IPS-NIHi11 (cell line): ENCODE measurements at places on chromosomes 7 and 10.
A peak's percentile ranks its signal among the peaks of the same experiment; 100 is the strongest.

DNA sequence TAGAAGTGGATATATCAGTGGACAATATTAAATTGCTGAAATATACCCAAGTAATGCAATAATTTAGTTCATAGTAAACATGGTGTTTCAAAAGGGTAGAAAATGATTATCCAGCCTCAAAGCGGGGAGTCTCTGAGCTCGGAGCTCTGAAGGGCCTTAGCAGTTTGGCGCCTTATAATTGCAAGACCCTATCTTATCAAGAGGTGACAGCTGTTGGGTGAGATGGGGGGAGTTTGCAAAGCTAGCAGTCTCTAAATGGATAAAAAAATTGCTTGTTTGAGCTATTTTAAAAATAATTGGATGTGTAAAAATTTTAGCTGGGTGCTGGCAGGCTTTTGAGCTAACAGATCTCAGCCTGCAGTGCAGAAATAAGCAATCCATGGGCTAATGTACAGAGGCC is 219.2 kb downstream of the CCSER2 start:
- no peak for DNase-seq

DNA sequence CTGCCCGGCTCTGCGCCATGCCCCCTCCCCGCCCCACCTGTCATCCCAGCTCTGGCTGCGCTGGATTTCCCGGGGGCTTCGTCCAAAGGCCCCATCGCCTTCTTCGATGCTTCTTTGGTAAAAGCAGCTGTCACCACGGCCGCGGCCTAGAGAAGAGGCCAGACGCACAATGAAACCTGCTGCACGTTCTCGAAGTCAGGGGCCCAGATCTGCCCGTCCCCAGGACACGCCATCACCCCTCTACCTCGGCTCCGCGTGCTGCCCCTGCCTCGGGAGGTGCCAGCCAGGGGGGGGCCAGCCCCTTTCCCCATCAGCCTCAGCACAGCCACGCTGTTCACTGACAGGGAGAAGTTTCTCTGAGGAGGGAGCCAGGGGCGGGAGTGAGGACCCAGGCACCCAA is 6.8 kb downstream of the GIGYF1 start:
- no peak for DNase-seq

DNA sequence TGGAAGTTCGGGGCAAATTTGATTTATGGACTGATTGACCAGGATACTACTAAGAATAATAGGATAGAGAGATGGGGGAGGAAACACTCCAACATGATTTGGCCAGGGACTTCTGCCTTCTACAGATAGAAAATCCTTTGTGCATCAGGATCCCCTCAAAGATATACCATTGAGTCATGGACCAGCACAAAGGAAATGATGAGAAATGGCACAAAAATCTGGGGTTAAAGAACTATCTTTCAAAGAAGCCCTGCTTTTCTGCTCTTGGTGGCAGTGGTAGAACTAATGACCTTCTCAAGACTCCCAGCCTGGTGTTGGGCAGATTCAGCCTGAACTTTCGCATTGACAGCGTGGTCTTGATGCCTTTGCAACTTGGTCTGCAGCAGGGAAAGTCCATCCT is 27.6 kb upstream of the LAMB1 start:
- DNase-seq = no peak

DNA sequence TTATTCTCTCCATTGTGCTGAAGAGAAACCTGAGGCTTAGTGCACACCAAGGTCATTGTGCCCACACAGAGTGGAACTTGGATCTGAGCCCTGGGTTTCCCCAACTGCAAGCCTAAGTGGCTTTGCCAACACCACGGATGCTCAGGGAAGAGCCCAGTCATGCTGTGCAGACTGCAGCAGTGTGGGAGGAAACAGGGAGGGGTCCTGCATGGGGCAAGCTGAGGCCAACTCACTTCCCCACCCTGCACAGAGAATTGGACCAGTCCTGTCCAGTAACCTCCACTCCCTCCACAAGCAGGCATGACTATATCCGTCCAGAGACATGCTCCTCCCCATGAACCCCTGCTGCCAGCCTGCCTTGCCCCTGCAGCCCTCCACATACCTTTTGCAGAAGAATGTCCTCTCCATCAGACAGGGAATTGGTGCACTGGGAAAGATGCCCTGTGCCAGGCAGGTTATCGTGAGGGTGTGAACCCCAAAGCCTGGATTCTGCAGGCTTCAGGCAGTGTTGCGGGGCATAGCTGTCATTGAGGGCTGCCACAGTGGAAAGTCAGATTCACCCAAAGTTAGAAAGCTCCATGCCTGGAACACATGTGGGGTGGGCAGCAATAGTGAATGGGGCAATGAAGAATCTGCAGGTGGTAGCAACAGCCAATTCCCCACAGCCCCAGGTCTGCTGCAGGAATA is 44.9 kb downstream of the DRGX start:
- DNase-seq = no peak

DNA sequence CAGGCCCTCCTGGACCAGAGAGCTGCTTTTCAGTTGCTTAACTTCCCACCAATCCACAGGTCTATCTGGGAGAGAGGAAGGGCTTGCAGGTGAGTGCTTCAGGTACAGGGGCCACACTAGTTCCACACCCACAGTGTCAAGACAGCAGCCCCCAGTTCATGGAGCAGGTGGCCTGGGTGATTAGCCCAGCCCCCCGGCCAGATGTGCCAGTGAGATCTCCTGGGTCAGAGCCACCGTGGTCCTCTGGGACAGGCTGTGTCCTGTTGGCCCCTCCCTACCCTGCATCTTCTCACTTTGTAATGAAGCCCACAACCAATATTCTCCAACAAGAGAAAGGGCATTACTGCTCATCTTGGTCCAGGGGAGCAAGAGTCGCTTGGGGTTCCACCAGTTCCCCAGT is 30.6 kb downstream of the DRGX start:
- DNase-seq = no peak

DNA sequence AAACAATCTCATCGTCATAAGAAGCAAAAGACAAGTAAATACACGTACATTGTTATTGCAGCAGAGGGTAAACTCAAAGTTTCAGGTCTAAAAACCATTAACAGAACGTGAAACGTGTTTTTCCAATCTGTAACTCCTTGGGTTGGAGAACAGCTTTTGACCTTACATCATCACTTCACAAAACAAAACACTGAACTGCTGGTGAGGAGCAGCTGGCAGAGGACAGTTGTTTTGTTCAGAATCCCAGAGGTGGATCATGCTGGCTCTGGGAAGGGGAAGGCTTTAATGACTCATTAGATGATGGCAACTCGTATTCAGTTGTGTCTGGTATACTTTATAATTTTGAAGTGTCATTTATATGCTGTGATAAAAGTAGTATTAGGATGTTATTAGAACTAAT is 923.0 kb upstream of the CELF2 start:
- no peak for DNase-seq

DNA sequence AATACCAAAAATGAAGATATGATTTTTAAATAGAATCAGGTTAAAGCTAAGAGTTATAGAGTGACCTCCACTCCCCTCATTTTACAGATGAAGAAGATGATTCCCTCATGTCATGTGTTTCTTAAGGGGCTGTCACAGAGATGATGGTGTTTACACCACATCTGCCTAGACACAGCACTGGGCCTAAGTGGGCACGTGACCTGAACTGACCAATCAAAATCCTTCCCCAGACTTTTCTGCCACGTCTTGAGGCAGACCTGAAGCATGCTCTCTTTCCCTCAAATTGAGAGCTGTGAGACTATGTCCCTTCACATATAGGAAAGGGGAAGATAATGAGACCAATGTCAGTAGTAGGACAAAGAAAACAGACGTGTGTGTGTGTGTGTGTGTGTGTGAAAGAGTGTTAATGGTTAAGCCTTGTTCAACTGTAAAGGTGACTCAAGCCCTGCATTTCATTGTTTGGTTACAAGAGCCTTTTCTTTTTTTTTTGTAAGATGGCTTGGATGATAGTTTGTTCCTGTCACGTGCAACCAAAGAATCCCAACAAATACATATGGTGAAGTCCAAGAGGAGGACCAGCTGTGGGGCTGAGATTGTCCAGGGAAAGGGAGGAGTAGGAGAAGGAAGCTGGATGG is 172.8 kb upstream of the AOAH start:
- peak; percentile 9 for DNase-seq

DNA sequence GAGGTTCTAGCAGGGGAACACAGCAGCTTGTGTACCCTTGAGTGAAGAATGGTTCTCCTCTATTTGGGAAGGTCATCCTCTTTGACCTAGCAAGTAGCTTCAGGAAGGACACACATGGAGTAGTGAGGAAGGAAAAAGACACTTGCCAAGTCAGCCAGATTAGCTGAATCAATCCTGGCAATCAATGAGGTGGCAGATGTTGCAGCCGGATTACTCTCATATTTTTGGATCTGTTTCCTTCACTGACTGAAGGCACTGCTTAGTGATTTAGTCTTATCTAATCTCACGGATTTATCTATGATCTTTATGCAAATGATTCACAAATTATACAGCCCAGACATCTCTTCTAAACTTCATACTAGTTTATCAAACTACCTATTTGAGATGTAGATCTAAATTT is 218.8 kb downstream of the GPR158 start:
- no peak for DNase-seq

GRCh38 chr10:117360016-117360415 is 15.2 kb downstream of the PDZD8 start:
- DNase-seq = no peak

DNA sequence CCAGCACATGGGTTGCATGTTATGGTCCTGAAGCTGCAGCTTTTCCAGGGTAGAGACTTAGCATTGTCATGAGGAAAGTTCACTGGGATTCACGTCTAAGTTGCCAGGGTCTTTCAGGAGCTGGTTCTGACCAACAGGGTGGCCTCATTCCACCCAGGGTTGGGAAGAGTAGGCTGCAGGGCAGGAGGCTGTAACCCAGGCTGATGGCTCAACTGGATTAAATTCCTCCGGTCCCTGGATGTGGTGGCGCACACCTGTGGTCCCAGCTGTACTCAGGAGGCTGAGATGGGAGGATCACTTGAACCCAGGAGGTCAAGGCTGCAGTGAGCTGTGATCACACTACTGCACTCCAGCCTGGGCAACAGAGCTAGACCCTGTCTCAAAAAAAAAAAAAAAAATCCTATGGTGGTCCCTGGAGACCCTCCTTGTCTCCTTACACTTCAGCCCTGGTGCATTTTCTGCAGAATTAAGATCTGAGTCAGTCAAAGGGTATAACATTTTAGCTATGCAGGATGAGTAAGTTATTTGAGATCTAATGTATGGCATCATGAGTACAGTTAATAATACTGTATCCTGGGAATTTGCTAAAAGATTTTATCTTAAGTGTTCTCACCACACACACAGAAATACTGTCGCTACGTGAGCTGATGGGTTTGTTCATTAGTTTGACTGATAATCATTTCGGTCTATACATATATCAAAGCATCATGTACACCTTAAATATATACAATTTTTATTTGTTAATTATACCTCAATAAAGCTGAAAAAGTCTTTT is 44.0 kb downstream of the ASB13 start:
- no peak for DNase-seq

DNA sequence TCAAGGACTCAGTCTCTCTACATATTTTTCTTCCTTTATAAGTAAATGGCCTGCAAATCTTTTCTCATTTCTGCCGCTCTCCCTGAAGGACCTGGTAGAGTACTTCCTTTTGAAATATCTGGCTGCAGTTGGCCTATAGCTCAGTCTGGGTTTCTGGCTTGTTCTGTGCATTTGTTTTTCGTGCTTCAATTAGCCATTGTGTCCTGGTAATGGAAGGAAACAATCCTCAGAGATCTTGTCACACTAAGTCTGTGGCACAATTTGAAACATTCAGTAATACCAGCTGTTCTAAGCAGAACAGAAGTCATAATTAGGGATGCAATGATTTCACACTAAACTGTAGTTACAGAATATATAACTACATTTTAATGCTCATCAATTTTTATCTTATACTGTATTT is 545.0 kb downstream of the NRG3 start:
- DNase-seq = no peak

GRCh38 chr7:17915168-17915567 is 25.1 kb downstream of the SNX13 start:
- no peak for DNase-seq

- DNase-seq = no peak
Observed at GRCh38 chr7:2522780-2523433, 3.3 kb downstream of the LFNG start.

- no peak for DNase-seq
Observed at GRCh38 chr7:54860003-54860775, 101.2 kb upstream of the SEC61G start.

DNA sequence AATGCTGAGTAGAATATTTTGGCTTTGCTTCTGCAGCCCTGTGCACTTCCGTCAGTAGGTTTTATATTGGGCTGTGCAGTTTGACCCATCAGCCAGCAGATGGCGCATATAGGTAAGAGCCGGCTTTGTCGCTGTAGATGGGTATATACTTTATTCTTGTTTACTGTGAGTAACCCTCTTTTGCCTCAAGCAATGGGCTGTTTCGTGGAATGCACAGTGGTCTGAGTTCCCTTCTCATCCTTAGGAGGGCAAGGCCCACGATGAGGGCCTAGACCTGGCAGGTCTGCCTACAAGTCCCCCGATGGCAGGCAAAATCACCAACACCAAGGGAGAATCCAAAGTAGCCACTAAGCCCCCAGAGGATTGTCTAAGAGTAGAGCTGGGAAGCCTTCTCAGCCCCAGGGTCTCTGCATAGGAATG is 1002.9 kb upstream of the KCND2 start:
- DNase-seq = peak; percentile 59

DNA sequence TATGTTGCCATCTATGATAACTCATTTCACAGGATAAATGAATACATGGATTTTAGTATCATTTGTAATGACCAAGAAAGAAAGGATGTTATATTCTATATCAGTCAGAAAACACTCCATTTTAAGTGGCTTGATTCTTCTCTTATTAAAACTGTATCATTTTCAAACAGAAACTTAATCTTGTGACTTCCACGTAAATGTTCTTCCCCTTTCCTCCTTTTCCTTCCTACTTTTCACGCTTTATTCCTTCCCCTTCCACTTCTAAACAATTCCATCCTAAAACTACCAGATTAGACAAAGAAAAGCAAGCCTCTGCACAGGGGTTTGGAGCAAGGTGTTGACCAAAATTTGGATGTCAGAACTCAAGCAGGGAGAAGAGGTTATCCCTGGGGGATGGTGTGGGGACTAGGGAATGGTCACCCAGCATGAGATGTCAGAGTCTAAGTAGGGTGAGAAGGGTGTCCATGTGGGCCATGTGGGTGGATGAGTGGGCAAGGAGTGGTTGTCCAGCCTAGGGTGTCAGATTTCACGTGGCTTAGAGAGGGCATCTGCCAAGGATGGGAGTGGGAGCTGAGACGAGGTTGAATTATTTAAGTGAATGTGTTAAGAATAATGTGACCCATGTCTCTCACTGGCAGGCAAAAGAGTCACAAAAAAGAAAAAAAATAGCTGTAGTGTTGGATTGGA is 5.0 kb upstream of the GSAP start:
- DNase-seq = no peak

DNA sequence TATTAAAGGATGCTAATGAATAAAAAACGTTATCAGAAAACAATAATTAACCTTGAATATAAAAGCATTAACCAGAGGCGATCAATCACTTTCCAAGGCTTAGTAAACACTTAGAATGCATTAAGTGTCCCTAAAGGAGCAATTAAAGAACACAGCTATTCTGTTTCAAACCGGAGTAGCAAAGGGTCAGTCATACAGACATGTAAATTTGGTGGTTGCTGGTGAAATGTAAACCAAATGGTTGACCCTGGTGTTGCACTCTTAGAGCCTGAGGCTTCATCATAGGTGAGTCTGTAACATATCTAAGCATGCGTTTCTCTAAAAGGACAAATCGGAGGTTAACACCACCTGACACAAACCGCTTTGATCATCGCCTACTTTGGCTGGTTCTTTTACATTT is 1280.1 kb downstream of the TYW1 start:
- no peak for DNase-seq
